ENCODE measurements at places on chromosomes 16 and 17.

GRCh38 chr17:79113699-79114457, 39.3 kb downstream of the ENGASE start:
- no peak for DNase-seq

- DNase-seq = no peak
Measured at GRCh38 chr16:11602321-11602720, 15.6 kb upstream of the LITAF start.

- no peak for DNase-seq
Measured at GRCh38 chr17:74117999-74118421, 85.5 kb upstream of the RPL38 start.

GRCh38 chr16:83806731-83807130, 1.0 kb upstream of the HSBP1 start:
- no peak for DNase-seq

DNA sequence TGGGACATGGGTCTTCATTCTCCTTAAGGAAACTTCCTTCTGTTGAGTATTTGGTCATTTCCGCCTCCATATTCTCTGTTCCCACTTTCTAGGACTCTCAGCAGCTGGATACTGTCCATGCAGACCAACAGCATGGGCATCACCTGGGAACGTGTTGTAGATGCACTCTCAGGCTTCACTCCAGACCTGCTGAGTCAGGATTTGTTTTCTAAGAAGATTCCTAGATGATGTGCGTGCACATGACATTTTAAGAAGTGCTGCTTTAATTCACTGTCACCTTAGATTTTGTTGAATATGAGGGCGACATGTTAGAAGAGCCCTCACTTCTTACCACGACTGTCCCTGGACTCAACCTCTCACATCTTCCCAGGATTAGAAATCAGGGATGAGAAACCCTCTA, 10.0 kb upstream of the SDK2 start:
- no peak for DNase-seq

- DNase-seq = no peak
Measured at GRCh38 chr17:64632606-64633005, 29.5 kb downstream of the SMURF2 start.

- DNase-seq = no peak
Measured at GRCh38 chr17:78803186-78803845, 21.2 kb upstream of the CYTH1 start.

- no peak for DNase-seq
Measured at GRCh38 chr17:39769974-39770587, 32.3 kb downstream of the GRB7 start.

GRCh38 chr17:72903522-72903921, 189.0 kb downstream of the SLC39A11 start:
- no peak for DNase-seq

DNA sequence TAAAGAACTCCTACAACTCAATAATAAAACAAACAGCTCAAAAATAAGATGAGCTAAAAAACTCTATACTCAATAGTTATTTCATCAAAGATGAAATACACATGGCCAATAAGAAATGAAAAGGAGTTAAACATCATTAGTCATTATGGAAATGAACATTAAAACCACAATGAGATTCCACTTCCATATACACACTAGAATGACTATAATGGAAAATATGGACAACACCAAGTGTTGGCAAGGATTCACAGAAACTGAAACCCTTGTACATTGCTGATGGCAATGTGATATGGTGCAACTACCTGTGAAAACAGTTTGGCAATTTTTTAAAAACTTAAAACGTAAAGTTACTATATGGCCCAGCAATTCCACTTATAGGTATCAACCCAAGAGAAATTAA, 91.4 kb downstream of the GRIN2A start:
- DNase-seq = no peak

- DNase-seq = no peak
Measured at GRCh38 chr17:1612400-1612799, 16.2 kb downstream of the SLC43A2 start.

GRCh38 chr16:47499700-47500264, 38.7 kb downstream of the PHKB start:
- DNase-seq = no peak

GRCh38 chr17:44144966-44145739, 3.4 kb downstream of the HROB start:
- no peak for DNase-seq

DNA sequence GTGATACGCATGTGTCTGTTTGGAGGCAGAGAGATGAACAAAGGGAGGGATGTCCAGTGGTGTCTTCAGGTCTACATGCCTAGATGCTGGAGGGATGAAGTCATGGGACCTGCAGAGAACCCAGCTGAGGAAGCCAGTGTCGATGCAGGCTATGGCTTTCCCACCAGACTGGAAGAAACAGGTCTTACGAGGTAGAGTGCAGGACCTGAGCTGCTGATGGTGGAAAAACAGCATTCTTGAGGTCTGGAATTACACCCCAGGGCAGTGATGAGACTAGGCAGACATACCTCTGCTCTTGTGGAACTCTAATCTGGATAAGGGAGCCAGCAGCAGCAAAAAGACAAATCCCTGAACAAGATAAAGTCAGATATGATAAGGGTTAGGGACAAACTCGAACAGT, 37.4 kb downstream of the ARSG start:
- DNase-seq = no peak

- DNase-seq = no peak
Measured at GRCh38 chr17:39318636-39319035, 82.8 kb downstream of the FBXL20 start.

DNA sequence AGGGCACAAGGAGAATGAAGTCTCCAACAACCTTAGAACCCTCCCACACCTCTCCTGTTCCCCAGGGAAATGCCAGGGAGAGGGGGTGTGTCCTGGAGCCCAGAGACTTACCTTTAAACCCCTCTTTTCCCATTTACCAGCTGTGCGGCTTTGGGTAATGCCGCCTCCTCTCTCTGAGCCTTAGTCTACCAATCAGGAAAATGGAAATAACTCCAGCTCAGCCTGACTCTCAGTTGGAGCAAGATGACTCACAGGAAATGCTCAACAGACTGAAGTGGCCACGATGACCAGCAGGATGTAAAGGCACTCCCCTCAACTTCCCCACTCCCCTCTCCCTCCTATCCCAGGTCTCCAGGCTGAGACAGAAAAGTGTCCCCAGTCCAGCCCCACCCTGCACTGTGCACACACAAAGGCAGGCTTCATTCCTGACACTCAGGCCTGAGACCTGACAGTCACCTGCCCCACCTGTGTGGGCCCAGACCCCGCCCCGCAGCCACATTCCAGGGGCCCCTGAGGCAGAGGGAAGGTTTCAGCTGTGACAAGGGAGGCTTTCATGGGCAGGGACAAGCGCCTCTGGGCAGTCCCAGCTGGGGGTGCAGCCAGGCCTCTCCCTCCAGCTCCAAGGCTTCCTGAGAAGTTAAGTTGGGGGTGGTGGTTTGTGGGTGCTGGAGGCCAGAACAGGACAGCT, 3.0 kb upstream of the KRT15 start:
- no peak for DNase-seq

- DNase-seq = no peak
Measured at GRCh38 chr17:13003454-13003851, 14.4 kb downstream of the ELAC2 start.

DNA sequence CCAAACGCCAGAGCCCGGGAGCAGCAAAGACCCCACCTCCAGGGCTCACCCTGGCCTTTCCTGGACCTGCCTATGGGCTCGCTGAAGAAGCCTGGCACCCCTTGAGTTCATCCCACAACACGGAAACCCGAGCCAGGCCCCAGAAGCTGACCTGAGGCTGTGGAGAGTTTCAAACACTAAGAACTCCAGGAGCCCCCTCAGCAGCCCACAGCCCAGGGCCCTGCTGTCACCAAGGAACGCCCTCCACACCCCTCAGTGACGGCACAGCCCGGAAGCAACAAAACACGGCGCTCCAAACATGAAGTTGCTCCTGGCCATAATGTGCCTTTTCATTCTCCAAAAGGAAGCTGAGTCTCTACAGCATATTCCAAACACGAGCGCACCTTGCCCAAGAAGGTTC, 9.2 kb downstream of the SLC38A10 start:
- no peak for DNase-seq

- DNase-seq = no peak
Measured at GRCh38 chr17:42779304-42779935, 990 bp upstream of the WNK4 start.

DNA sequence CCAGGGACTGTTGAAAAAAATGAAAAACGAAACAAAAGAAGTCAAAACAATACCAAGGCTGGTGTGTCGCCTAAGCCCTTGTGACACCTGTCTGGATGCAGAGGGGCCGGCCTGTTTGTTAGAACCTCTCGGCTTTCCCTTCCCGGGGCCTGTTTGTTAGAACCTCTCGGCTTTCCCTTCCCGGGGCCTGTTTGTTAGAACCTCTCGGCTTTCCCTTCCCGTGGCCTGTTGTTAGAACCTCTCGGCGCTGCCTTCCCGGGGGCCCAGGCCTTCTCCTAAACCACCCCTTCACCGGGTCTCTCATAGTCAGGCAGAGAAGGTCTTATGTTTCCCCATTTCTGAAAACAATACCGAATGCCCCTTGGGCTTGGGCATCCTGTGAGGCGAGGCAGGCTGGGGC, 180.0 kb downstream of the BANP start:
- no peak for DNase-seq

GRCh38 chr16:73546341-73546845, 498.5 kb upstream of the ZFHX3 start:
- DNase-seq = no peak

DNA sequence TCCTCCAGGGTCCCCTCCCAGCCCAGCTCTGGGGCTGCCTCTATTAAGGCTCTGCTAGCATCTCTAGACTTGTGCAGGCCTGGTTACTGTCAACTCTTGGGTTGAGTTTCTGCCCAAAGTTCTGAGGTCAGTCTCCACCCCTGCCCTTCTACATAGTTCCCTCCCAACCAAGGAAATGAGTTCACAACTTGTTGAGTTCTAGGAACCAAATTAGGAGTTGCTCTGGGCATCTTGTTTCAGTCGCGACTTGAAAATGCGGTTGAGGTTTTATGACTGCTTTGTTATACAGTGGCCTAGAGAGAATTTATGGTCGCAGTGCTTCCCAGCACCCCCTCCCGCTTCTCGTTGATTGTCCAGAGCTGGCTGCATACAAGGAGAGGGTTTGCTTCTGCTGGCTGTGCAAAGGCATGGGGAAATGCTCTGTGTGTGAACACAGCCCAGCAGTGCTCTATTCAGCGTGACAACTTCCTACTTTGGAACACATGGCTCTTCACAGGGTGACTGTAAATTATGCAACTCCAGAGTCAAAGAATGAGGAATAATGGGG, 20.2 kb downstream of the GNAO1 start:
- DNase-seq = no peak

GRCh38 chr16:88783391-88784073, 1.5 kb downstream of the PIEZO1 start:
- no peak for DNase-seq

GRCh38 chr17:41308251-41308917, 725 bp downstream of the KRTAP16-1 start:
- DNase-seq = peak; percentile 25

- no peak for DNase-seq
Measured at GRCh38 chr16:1333149-1333812, at the start of gene BAIAP3. BAIAP3 (plus strand) TSS chr16:1333645; CDS start chr16:1338550, 4,905 bp downstream.

GRCh38 chr16:49366669-49367068, 6.9 kb upstream of the C16orf78 start:
- DNase-seq = no peak

DNA sequence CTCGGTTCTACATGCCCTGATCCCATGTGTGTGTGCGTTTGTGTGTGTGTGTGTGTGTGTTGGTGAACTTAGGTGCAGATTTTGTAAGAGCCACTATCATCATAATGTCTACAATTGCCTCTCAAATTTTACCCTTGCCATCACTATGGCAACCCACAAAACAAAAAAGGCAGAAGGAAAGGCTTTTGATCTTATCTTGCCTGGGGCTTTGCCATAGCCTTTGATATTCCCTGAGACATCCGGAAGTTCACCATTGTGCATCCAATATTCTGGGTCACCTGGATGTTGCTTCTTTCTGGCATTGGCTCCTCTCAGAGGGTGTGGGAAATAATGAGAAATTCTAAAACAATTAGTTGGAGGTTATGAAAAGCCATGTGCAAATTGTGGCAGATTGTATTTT, 114.7 kb downstream of the HAPSTR1 start:
- no peak for DNase-seq

- no peak for DNase-seq
Measured at GRCh38 chr17:3695129-3695722, 729 bp downstream of the P2RX5 start.

- DNase-seq = no peak
Measured at GRCh38 chr16:27444015-27444414, 42.0 kb downstream of the IL21R start.

- no peak for DNase-seq
Measured at GRCh38 chr16:84302111-84302954, 7.7 kb downstream of the WFDC1 start.

DNA sequence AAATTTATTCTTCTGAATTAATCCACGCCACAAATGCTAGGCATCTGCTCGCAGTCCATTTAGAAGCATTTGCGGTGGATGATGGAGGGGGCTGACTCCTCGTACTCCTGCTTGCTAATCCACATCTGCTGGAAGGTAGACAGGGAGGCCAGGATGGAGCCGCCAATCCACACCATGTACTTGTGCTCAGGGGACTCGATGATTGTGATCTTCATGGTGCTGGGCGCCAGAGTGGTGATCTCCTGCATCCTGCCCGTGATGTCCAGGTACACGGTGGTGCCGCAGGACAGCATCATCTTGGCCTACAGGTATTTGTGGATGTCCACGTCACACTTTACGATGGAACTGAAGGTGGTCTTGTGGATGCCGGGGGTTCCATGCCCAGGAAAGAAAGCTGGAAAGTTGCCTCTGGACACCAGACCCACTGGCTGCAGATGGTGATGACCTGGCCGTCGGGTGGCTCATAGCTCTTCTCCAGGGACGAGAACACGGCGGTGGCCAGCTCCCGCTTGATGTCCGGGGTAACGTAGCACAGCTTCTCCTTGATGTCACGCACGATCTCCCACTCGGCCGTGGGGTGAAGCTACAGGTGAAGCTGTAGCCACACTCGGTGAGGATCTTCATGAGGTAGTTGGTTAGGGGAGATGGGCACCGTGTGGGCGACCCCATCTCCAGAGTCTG, 7.5 kb upstream of the HEATR3 start:
- no peak for DNase-seq

DNA sequence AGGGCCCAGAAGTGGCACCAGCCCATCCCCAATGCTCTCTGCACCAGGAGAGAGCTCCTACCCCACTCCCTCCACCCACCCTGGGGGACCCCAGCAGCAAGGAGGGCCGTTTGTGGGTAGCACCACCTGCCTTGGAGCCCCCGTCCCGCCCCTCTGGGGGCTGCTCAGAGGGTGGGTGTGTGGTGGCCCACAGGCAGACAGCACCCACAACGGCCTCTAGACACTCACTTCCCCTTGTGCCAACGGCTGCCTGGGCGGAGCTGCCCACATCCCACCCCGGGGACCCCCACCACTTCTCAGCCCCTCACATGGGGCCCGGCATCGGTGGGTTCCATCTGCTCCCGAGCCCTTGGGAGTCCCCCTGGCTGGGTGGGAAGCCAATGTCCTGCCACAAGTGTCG, 33.3 kb downstream of the BAHCC1 start:
- DNase-seq = no peak
